Stimulated activated CD4-positive, alpha-beta T cell treated with anti-CD3 and anti-CD28 coated beads, Interleukin-1b, Interleukin-23, amount 100 ng/mL, for 4 hours (primary cell): ENCODE measurements at places on chromosomes 4 and X.

GRCh38 chr4:86026720-86027119, 333.1 kb downstream of the MAPK10 start:
- no peak for DNase-seq

DNA sequence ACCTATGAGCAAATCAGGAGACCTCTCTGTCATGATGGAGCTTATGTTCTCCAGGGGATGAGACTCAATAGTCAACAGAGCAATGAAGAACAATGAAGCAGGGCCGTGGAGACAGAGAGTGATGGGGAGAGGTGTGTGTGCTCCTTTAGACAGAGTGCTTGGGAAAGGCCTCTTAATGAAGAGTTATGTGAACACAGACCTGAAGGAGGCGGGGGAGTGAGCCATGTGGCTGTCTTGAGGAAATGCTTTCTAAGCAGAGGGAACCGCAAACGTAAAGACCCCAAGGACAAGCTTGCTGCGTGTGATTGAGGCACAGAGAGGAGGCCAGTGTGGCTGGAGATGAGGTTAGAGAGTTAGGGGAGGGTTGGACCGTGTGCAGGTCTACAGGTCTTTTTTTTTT, 53.1 kb downstream of the CHRNA9 start:
- no peak for DNase-seq

DNA sequence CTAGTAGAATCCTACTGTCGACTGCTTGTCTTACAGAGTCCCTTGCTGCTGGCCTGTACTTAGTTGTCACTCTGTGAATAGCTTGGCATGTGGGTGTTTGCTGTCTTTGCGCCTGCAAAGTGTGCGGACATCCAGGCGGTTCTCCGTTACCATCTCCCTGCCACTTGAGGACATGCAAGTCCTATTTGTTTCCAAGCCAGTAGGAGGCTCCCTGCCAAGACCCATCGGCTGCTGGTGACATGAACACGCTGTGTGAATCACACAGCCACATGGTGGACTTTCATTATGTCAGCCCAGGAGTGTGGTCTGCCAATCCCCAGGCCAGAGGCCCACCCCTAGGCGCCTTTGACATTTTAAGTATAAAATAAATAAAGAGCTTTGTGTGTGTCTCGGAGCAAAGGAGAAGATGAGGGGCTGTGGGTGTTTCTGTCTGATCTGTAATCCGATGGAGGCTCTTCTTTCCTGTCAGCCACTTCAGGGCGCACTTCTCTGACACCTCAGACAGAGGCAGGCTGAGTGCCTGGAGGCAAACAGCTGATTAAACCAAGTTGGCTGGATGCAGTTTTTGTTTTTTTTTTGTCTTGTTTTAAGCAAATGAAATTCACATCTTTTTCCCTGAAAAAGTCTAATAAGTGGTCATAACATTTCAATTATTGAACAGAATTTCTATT, 51.5 kb downstream of the ALPK1 start:
- no peak for DNase-seq

DNA sequence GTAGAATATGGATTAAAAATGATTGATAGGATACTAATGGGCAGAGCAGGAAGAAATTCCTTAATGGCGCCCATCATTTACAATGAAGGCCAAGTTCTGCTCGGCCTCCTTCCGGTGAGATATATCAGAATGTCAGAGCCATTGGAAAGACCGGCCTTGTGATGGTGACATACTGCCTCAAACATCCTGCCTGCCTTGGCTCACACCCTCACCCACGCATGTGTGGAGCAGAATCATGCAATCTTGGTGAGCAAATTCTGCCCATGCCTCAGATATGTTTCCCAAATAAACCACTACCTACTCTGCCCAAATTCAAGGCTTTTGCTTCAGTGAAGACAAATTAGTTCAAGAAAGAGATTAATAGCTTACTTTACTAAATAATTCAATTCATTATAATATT, 163.3 kb downstream of the MID1 start:
- no peak for DNase-seq

- no peak for DNase-seq
Observed at GRCh38 chr4:183142571-183143550, 43.8 kb downstream of the WWC2 start.

DNA sequence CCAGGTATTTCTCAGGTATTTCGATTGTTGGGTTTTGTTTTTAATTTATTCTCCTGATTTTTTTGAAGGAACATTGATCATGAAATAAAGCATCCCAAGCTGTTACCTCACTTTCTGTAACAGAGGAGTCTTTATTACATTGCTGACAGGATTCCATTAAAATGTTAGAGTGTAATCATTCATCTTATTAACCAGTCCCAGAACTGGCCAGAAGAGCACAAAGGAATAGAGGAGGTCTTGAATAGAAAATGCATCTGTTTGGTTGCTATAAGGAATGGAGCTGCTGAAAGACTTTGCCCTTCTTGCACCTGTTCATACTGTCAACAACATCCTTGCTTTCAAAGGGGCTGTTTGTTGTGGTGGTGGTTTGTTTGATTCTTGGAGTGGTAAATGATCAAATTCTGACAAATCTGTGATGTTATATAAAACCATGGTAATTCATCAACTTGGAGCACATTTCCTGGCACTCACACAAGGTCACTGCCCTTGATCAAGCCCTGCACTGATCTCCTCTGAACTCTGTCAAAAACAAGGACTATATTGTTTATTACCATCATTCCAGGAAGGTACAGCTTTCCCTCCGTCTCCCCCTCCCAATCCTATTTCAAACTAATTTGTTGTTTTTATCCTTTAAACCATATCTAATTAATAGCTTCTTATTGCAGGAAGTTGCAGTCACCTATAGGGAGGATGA, 215.8 kb downstream of the PCDH19 start:
- no peak for DNase-seq

DNA sequence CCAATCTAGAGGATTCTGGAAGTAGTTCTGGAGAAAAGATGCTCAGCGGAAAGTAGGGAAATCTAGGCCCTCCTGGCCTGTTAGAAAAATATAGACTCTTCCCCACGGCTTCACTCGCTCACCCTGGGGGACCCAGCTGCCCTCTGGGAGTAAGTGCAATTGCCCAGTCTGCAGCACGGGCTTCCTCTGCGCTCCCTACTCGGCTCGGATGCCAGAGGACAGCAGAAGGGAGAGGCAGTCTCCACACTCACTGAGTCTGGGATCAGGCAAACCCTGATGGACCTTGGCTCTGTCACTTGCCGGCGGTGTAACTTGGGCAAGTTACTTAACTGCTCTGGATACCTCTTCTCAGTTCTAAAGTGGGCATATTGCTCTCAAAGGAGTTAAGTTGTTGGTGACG, 2.1 kb downstream of the SHISA3 start:
- DNase-seq: no peak

DNA sequence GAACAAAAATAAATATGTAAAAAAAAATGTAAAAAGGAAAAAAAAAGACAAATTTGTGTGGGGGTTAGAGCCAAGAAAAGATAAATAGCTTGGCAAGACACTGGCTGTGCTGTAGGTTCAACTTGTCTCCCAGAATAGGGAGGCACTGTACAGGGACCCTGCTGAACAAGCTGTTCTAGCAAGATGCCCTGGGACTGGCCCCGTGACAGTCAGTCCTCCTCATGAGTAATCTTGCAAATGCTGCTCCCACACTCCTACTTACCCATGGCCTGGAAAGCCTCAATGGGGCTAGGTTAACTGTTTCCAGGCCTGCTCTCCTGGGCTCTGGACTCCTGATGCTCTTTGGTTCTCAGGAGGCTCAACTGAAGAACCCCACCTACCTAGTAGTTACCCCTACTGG, 106.8 kb downstream of the ATG4A start:
- DNase-seq: no peak

DNA sequence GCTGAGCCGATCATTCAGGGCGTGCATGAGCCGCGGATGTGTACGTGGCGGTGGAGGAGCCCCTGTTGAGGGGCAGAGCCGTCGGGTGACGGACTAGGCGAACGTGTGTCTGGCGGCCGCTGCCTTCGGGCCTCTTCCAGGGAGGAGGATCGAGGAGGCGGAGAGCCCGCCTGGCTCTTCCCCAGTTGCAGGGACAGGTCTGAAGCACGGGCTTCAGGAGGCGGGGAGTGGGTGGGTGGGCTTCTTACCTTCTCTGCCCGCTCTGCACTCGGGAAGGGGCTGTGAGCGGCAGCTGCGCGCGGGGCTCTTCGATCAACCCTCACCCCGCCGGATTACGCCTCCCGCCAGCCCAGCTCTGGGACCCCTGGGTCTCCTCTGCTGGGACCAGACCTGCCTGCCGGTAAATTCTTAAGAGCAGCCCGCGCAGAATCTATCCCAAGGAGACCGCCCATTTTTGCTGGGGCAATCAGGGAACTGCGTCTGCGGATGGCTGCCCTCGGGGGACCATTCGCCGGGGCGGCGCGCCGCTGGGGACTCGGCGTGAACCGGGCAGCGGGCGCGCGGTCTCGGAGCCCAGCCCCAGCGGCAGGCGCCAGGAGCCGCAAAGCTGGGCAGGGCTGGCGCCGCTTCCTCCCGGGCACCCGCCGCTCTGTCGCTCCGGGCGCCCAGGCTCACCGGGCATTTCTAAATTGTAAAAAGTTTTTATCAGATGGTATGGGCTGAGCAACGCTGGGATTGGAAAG, 4.9 kb downstream of the PLAC8 start:
- DNase-seq: peak; percentile 43

GRCh38 chr4:122065915-122066314, 86.2 kb upstream of the BLTP1 start:
- no peak for DNase-seq

GRCh38 chrX:50988649-50989048, 78.1 kb downstream of the BMP15 start:
- no peak for DNase-seq

GRCh38 chr4:120156120-120156718, 89.6 kb upstream of the MAD2L1 start:
- no peak for DNase-seq

DNA sequence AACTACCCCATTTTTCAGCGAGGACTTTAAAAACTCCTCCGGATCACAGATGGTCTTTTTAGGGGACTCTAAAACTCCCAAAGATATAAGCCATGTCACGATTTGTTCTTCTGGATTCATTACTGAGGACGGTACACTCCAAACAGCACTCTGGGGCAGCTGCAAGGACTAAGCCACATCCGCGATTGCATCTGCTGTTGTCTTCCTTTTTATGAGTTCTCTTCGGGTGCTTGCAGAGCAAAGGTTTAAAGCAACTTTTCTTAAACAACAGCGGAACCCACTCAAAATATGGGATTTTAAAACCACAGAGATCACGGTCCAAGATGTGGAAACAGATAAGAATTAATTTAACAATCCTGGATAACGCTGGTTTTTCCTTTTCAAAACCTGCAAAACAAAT, at the start of gene ARHGEF6:
Gene ARHGEF6, minus strand, starts transcription at position 170 of the 400 bp plus-strand sequence. Its CDS starts 50 bp downstream, at position 120.
- no peak for DNase-seq

DNA sequence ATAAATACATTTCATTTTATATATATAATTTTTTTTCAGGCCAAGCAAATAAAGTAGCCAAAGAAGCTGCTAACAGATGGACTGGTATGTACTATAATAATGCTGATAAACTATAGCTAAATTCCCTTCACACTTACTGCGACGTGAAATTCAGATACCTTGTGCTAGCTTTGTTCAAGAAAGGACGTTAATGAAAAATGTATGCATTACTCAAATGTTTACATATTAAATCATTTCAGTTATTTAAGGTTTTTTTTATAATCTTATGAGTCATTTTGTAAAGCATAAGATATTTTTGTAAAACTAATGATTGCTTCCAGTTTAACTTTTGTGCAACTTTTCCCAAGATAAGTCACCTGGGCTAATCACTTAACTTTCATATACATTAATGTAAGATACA, 57.2 kb upstream of the TMEM131L start:
- no peak for DNase-seq

DNA sequence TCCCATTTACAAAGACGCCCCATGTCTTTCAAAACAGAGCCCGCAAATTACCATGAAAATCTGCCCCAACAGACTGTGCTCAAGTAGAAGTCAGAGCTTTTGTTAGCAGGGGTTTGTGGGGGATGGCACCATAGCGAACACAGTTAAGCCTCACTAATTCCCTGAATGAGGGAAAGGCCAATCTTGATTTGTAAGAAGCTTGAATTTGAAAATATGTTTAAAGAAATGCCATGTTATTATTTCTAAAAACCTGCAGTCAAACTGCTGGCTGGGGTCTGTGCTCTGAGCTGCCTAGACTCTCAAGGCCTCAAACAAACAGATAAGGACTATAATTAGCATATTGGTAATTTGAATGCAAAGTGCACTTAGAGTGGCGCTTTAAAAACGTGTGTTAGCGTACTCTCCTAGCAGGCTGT, 9.4 kb upstream of the PAK3 start:
- no peak for DNase-seq

GRCh38 chrX:13699183-13699826, 10.4 kb downstream of the RAB9A start:
- DNase-seq: no peak

- no peak for DNase-seq
Observed at GRCh38 chr4:94357624-94358023, 15.0 kb upstream of the HPGDS start.
